ENCODE measurements at places on chromosomes 5 and 9.

DNA sequence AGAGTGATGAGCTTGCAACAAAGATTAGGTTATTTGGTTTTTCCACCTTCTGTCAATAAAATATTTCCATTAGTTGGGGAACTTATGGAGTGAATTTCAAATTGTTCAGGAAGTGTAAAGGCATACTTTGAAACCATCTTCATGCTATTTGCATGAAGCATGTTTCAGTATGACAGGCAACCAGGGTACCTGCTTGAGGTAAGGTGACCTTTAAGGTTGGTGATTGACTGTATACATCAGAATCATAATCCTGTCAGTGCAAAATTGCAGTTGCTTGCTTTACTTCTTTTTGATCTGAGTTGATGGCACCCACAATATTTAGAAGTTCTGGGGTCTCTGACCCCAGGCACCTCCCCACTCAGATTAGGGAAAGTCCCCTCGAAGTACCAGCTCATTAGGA is 26.0 kb upstream of the TMEM171 start:
- DNase-seq, result no peak

GRCh38 chr5:43627028-43627427 is 24.0 kb downstream of the NNT start:
- peak; percentile 11 for DNase-seq

DNA sequence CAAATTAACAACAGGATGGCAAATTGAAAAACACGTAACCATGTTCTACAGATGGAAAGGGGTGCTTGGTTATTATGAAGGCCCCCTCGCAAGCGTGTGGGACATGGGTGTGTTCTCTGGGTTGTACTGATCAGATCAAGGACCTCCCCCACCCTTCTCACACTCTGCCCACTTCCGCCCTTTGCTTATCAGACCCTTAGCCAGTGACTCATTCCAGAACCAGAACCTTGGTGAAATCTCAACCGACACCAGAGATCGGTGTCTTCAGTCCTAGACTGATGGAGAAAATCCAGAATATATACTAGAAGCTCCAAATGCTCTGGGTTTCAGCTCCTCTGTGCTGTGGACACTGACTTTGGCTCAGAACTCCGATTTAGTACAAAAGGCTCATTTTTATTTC is 64.9 kb downstream of the PTTG1 start:
- DNase-seq, result no peak

GRCh38 chr9:135146766-135147473 is 59.5 kb downstream of the OLFM1 start:
- no peak for DNase-seq

- DNase-seq, result no peak
Measured at GRCh38 chr5:949815-950560, 57.3 kb downstream of the TRIP13 start.

DNA sequence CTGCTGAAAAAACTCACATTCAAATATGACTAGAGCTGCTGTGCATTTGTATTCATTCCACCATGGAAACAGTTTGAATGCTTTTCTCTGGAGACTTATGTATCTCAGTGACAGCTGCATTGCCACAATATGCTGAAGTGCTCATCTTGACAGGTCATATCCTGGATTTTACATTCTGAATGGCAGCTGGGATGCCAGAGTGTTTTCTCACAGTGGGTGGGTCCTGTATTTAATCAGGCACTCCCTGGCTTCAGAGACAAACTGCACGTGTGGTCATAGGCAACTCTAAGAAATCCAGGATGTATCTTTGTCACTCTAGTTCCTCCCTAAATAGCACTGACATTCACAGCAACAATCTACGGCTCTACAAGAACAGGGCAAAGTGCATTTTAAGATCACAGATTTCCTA is 75.6 kb downstream of the ST8SIA4 start:
- DNase-seq, result peak; percentile 2

GRCh38 chr5:171898386-171898785 is 108.1 kb downstream of the FBXW11 start:
- DNase-seq, result no peak

GRCh38 chr9:130929571-130930038 is 9.4 kb downstream of the FIBCD1 start:
- DNase-seq, result no peak

DNA sequence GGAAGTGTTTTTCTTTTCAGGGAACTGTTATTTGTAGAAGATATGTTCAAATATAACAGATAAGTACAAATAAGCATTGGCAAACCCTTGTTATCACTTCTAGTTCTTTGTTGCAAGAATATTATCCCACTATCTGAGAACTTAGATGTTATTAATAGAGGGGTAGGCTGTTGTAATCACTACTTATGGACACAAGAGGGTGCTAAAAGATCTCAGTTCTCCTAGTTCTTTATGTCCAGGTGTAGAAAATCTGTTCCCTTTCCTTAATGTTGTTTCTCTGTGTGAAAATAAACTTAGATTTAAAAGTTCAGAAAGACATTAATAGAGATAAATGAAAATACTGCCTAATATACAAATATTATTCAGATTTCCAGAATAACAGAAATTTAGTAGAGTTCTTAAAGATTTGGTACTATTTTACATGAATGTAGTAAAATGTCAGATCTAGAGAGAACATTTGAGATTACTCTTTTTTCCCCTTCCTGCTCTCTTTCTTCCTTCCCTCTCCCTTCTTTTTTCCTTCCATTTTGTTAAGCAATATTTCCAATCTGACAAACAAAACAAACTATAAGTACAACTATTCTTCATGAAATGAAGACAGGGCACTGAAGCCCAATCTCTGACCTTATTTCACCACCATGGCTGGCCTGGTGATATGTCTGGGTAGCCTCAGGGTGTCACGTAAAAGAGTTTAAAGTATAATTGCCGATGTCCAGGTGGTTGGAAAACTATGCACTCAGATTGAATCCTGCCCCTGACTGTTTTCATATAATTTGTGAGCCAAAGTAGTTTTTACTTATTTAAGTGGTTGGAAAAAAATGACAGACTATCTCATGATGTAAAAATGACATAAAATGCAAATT is 43.6 kb upstream of the C5orf46 start:
- DNase-seq, result no peak

DNA sequence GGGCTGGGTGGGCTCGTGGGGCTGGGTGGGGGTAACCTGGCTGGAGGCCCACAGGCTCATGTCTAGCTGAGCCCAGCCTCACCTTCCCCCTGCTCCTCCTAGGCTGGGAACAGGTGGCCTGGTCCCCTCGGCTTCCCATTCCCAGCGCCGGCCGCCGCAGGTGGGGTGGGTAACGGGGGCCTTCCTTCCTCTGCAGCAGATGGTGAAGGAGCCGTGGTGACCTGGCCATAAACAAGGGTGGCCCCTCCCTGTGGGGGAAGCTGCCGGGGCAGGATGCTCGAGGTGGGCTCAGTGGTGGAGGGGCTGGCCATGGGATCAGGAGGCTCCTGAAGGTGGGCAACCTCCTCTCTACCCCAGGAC is 41.0 kb upstream of the EGFL7 start:
- DNase-seq, result no peak

DNA sequence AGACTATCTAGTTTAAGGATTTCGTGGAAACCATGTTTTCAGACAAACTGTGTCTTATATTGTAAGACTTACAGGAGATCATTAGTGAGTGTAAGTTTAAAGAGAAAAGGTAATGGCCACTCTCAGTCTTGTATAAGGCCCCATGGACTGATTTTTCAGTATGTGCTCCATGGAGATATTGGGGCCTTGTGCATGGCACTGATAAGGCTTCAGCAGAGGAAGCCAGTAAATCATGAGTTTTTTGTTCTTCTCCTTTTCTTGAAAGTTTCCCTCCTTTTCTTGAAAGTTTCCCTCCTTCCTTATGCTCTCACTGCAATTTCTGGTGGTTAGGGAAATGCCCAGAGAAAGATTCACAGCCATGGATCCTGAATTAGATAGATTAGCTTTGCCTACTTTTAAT is 471.3 kb downstream of the LRRC70 start:
- no peak for DNase-seq

- no peak for DNase-seq
Measured at GRCh38 chr9:37066139-37066725, 32.2 kb upstream of the PAX5 start.

GRCh38 chr9:34419716-34420504 is 38.5 kb downstream of the FAM219A start:
- DNase-seq, result no peak

DNA sequence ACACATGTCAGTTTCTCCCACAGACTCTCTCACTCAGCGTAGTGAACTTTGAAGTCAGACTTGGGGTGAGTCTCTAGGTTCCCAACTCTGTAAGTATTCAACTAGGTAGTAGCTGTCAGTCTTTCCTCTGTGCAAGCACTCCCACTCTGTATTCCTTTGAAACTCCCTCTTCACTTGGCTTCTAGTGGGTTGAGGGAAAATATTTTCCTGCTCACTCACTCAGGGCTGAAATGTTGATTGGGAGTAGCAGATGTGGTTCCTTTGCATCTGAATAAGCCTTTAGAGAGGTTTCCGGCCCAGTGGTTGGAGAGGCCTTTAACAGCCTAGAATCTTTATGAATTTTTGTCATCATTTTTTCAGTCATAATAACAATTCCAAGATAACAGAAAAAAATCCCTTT is 18.1 kb upstream of the ARRDC3 start:
- DNase-seq, result no peak

GRCh38 chr5:169142264-169142970 is 158.5 kb downstream of the SLIT3 start:
- DNase-seq, result no peak

- no peak for DNase-seq
Measured at GRCh38 chr5:145991044-145991575, 54.7 kb downstream of the SH3RF2 start.

GRCh38 chr5:132354381-132355139 is 14.9 kb upstream of the SLC22A5 start:
- DNase-seq, result no peak

- no peak for DNase-seq
Measured at GRCh38 chr9:121627427-121627826, 24.0 kb upstream of the DAB2IP start.

DNA sequence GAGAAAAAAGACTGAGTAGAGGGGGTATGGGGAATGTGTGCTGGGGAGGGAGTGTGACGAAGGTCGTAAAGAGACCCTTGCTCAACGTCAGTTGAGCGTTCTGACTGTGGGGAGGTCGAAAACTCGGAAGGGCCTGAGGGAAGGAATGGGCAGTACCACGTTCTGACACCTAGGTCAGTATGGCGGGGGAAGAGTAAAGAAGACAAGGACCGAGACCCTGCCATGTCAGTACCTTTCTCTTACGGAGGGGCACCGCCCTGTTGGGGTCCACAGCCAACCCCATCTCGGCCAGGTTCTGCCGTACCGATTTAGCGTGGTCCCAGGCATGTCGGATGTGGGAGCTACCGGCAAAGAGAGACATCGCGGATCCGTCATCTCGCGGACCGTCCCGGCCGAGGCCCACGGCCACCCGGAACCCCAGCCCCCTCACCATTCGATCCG is 375 bp downstream of the NOP16 start:
- DNase-seq, result no peak

GRCh38 chr9:81123526-81123925 is 565.8 kb downstream of the TLE1 start:
- DNase-seq, result no peak

GRCh38 chr5:95617057-95617456 is 2.8 kb upstream of the GPR150 start:
- no peak for DNase-seq

DNA sequence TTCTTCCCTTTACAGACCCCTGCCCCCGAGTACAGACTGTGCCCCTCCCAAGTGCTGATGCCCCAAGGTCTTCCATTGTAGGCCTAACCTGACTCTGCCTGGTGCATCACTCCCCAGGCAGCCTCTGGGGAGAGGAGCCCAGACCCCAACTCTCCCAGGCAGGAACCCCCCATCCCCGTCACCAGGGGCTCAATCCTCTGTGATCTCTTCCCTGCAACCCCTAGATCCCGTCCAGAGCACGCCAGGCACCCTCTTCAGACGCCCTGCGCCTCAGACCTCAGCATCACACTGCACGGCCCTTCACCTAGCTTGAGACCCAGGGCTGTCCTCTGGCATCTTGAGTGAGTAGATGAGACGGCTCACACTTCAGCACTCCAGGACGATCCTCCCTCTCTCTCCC is 6.4 kb upstream of the EGR1 start:
- no peak for DNase-seq

DNA sequence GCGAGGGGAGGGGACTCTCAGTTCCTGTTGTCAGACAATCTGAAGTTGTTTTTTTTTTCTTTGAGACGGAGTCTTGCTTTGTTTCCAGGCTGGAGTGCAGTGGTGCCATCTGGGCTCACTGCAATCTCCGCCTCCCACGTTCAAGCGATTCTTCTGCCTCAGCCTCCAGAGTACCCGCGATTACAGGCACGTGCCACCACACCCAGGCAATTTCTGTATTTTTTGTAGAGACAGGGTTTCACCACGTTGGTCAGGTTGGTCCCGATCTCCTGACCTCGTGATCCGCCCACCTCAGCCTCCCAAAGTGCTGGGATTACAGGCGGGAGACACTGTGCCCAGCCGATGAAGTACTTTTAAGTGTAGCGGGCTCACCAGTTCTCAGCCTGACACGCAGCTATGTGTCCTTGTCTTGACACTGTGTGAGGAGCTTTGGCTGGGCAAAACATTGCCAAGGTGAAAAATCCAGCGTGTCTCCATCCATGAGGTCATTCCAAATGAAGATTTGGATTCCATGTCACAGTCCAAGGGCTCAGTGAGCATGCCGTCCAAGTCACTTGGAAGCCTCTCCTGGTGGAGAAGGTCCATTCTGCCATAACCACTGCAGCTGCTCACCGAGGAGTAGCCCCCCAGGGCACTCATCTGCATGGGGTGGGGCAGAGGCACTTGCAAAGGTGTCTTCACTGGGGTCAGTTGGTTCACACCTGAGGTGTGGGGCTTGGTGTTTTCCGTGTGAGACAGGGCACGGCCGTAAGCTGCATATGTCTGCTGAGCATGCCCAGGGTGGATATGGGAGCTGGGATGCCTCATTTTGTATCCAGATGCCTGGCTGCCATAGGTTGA is 32.0 kb downstream of the OR2V1 start:
- DNase-seq, result no peak

DNA sequence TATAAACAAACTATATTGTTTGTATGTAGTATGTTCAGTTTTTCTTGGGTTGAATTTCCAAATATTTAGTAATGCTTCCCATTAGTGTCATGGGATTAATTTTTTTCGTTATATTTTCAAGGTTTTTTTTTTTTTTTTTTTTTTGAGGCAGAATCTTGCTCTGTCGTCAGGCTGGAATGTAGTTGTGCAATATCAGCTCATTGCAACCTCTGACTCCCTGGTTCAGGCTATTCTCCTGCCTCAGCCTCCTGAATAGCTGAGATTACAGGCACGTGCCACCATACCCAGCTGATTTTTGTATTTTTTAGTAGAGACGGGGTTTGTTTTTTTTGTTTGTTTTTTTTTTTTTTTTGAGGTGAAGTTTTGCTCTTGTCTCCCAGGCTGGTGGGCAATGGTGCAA is 10.6 kb downstream of the DDX46 start:
- no peak for DNase-seq

GRCh38 chr5:73093943-73094342 is 26.4 kb upstream of the TMEM171 start:
- no peak for DNase-seq

DNA sequence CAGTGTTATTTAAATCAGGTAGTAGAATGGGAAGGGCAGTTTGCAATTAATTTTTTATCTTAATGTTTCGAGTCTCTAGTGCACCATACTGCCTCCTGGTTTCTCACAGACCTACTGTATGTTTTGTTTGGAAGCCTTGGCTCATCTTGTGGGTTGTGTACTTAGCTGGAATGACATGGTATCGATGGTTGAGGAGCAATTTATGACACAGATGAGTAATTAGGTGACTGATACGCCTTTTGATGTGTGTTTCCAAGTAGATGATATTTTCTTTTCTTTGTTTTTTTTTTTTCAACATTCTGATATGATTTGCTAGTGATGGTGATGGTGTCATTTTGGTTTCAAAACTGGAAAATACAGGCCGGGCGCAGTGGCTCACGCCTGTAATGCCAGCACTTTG is 16.1 kb downstream of the BASP1 start:
- no peak for DNase-seq

All from NCI-H510A (cell line).